ENCODE measurements at places on chromosomes 13 and 19.

GRCh38 chr13:57640607-57641006, 9.1 kb downstream of the PCDH17 start:
- DNase-seq, result no peak

DNA sequence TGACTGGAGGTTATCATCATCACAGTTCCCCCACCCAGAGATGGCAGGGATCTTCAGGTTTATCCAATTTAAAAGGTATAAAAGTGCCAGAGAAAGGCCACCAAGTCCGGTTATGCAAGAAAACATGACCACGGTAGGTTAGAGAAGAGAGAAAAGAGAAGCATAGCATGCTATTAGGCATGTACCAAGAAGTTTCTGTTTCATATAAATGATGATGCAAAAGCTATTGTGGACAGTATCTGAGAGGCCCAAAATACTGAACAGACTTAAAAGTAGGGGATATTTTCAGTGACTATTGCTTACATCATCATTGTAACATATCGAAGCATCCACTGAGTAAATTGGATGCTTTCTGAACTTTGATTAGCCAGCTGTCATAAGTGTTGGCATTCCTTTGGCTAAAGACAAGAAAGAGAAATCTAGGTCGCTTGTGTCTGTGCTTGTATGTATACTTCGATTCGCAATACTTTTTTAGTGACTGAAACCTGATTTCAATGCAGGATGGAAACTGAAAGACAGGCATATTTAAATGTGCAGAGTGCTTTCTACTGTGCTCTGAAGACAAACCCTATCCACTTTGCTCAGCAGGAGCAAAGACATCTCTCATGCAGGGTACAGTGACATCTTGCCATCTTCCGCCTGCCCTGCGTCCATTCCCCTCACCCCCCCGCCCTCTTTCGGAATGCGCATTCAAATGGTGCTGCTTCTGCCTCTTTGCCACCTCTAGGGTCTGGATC, 180.3 kb downstream of the SHISA2 start:
- no peak for DNase-seq

GRCh38 chr13:50131920-50132903, 117.0 kb downstream of the KCNRG start:
- peak; percentile 15 for DNase-seq

- DNase-seq, result no peak
Observed at GRCh38 chr13:49221590-49221965, 1.4 kb downstream of the MLNR start.

GRCh38 chr13:99961636-99962035, 9.9 kb downstream of the ZIC5 start:
- DNase-seq, result no peak

DNA sequence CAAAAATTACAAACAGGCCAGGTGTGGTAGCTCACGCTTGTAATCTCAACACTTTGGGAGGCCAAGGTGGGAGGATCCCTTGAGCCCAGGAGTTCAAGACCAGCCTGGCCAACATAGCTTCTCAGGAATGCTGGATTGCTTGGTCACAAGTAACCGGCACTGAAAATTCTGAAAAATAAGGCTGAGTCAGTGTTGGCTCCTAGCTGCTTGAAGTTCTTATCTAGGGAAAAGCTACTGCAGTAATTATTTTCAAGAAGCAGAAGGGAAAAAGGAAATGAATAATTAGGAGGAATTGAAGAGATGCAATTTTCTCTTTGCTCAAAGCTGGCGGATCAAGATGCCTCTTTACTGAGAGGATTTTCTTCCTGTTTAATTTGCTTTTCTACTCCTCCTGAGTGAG, 75.0 kb upstream of the GTF3A start:
- no peak for DNase-seq

- no peak for DNase-seq
Observed at GRCh38 chr19:14135355-14135754, 1.0 kb downstream of the ASF1B start.

DNA sequence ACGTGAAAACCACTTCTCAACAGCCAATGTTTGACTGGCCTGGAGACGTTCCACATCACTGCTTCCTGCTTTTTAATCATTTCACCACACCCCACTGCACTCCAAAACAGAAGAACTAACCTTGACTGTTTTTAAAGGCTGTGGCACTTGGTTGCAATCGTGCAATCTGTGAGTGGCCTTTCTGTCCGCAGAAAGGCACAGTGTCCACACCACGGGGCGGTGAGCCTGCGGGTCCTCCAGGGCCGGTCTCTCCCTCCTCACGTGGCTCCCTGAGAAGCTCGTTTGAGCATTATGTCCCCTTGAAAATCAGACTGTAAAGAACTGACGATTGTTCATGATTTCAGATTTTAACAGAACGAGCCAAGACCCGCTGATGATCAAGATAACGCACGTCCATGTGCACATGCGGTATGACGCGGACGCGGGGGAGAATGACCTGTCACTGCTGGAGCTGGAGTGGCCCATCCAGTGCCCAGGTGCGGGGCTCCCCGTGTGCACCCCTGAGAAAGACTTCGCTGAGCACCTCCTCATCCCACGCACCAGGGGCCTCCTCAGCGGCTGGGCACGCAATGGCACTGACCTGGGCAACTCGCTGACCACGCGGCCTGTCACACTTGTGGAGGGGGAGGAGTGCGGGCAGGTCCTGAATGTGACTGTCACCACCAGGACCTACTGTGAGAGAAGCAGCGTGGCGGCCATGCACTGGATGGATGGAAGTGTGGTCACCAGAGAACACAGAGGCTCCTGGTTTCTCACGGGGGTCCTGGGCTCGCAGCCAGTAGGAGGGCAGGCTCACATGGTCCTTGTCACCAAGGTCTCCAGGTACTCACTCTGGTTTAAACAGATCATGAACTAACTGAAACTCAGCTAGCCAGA, 13.0 kb downstream of the PROZ start:
- DNase-seq, result no peak

DNA sequence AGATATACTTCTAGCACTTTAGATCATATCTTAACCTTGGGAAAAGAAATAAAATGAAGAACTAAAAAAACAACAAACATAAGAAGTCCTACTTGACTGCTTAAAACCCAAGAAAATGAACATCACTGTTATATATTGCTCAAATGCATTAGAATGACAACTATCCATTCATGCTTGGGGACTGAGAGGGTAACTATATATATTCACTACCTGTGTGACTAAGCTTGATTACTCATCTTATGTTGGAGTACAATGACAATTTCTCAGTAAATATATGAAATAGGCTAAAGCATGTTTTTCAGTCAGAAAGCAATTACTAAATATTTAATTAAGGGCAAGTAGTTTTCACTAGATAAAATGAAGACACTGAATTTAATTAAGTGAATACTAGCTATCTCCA, 40.1 kb downstream of the ZC3H13 start:
- no peak for DNase-seq

DNA sequence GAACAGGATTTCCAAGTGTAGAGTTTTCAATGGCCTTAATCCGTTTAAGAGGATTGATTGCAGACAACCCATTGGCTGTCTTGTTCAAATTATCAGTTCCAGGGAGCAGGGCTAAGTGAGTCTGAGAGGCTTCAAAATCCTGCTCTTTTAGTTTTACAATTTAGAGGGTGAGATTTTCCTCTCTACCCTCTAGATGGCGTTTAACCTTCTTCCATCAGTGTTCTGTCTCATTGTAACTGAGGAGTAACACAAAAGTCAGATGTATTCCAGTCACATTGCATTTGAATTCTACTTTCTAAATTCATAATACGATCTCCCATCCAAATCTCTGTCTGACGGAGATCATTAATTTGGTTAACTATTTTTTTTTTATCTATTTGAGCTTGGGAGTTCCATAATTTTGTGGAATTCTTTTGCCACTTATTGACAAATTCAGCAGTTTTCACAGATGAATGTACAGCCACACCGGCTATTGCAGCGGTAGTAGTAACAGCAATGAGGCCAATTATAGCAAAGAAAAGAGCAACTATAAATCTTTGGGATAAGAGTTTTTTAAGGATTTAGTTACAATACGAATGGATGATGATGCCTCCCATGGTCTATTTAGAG, 7.8 kb upstream of the C19orf84 start:
- no peak for DNase-seq

DNA sequence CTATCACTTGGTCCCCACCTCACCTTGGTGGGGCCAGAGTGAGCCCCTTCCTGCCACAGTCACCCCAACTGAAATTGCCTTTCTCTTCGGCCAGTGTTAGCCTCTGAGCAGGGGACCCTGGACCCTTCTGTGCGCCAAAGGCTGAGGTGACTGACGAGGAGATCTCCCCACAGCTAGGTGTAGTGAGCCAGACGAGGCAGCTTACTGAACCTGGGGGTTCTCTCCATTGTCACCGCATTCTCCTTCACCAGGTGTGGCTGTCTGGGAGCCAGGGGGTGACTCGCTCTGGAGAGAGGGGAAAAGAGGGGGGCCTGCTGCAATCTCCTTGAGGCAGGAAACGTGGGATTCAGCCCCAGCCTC, 1.3 kb downstream of the RPS28 start:
- DNase-seq, result no peak

- DNase-seq, result no peak
Observed at GRCh38 chr19:21566073-21566472, 60.7 kb downstream of the ZNF429 start.

GRCh38 chr13:32210101-32210500, 105.1 kb downstream of the ZAR1L start:
- DNase-seq, result no peak

DNA sequence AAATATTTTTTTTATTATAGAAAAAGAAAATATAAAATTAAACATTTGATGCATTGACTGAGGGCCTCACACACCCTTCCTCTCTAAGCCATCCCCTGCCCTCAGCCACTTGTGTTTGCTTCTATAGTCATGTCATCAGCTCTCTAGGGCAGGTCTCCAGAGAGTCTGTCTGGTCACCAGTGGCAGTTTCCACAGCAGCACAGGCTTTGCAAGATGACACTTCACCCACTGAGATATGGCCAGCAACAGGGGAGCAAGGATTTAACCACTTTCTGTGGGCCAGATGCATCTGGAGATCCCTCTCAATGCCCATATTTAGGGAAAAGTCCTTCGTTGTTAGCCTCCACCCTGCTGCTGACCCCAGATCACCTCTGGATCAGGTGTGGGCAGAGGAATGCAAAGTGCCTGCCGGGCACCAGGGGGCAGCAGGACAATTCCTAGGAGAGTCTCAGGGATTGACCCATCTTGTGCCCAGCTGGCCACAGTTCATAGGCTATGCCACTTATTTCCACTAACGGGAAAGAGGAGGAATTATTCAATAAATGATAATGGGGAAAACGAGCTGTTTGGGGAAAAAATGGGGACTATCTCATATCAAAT, 4.8 kb downstream of the ABCC4 start:
- peak; percentile 36 for DNase-seq
